ENCODE measurements at places on chromosomes 4 and X.

DNA sequence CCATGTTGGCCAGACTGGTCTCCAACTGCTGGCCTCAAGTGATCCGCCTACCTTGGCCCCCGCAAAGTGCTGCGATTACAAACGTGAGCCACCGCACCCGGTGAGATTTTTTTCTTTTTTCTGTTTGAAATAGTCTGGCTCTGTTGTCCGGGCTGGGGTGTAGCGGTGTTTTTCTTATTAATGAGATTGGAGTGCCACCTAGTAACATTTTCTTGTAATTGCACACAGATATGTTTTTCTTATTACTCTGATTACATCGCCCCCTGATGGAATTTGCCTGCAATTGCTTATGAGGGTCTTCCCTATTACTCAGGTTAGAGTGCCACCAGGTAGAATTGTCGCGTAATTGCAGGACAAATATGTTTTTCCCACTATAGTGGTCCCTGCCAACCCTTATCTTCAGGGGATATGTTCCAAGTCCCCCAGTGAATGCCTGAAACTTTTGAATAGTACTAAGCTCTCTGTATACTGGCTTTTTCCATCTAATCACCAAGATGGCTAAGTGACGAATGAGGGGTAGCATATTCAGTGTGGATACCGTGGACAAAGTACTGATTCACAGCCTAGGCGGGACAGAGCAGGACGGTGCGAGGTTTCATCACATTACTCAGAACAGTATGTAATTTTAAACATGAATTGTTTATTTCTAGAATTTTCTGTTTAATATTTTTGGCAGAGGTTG is 8.6 kb upstream of the PDHA1 start:
- DNase-seq: no peak

DNA sequence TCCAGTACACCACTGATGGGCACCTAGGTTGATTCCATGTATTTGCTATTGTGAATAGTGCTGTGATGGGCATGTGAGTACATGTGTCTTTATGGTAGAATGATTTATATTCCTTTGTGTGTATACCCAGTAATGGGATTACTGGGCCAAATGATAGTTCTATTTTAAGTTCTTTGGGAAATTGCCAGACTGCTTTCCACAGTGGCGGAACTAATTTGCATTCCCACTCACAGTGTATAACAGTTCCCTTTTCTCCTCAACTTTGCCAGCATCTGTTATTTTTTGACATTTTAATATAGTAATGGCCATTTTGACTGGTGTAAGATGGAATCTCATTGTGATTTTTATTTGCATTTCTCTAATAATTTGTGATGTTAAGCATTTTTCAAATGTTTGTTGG is 25.9 kb downstream of the CC2D2A start:
- DNase-seq: no peak

DNA sequence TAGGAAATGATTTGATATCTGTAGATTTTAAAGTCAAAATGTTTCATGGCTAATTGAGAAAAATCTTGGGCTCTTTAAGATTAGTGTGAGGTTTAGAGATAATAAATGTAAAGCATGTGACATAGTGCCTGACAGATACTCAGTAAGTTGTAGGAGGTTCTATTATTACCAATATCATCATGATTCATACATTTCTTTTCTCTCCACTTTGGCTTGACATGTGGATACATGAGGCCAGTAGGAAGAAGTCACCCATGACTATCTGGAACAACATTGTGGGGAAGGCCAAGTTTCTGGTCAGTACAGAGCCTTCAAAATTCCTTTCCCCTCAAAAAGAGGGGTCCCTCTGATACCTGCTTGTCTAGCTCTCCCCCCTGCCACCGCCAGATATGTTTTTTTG is 91.2 kb upstream of the SORBS2 start:
- DNase-seq: no peak

GRCh38 chrX:119655125-119655524 is 37.8 kb downstream of the SEPTIN6 start:
- DNase-seq: peak; percentile 30

DNA sequence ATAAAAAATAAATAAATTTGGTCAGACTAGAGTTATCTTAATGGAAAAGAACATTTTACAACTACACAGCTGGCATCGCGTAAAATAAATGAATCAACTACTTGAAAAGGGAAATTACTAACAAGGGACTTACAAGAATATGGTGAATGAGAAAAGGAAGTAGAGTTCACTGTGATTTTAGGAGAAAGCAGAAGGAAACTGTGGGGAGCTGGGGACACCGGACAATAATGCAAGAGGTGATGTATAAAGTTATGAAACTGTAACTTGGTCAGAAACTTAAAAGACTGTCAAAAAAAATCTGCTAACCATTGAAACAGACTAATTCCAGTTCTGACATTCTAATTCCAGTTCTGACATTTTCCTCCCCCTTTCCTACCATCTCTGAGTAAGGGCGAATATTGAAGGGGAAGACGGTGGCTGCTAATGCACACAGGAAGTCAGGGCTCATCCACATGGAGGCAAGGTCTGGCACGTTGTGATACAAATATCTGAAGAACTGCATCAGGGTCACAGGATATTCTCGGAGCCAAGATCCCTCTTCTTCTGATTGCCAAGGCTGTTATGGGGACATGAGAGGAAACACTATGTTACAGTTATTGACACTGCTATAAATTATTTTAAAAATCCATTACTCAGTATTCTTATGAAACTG is 170.5 kb downstream of the CDS1 start:
- no peak for DNase-seq

GRCh38 chr4:177070533-177071058 is 239.1 kb upstream of the NEIL3 start:
- DNase-seq: no peak

- no peak for DNase-seq
Measured at GRCh38 chr4:160835789-160836188, 1328.0 kb downstream of the FSTL5 start.

- DNase-seq: no peak
Measured at GRCh38 chrX:134692233-134692632, 34.0 kb upstream of the PLAC1 start.

GRCh38 chr4:55933611-55934010 is 15.1 kb upstream of the CEP135 start:
- no peak for DNase-seq

- DNase-seq: no peak
Measured at GRCh38 chr4:43133566-43133965, 241.1 kb downstream of the GRXCR1 start.

- DNase-seq: no peak
Measured at GRCh38 chrX:34365471-34365870, 233.4 kb upstream of the FAM47A start.

- no peak for DNase-seq
Measured at GRCh38 chr4:20408611-20409010, 156.9 kb downstream of the SLIT2 start.

DNA sequence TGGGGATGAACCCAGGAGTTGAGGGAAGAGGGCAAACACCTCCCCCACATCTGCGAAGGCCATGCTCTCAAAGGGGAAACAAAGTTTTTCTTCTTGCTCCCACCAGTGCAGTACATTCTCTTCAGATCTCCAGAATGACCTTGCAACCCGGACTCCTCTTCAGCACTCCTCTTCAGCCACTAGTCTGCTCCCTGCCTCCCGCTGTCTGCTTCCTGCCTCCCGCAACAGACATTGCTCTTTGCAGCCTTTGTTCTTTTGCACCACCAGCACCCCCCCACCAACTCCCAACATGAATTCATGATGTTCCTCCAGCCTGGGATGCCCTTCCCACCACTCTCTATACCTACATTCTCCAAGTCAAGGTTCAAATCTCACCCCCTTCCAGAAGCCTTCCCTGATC is 32.1 kb downstream of the UTP14A start:
- no peak for DNase-seq

DNA sequence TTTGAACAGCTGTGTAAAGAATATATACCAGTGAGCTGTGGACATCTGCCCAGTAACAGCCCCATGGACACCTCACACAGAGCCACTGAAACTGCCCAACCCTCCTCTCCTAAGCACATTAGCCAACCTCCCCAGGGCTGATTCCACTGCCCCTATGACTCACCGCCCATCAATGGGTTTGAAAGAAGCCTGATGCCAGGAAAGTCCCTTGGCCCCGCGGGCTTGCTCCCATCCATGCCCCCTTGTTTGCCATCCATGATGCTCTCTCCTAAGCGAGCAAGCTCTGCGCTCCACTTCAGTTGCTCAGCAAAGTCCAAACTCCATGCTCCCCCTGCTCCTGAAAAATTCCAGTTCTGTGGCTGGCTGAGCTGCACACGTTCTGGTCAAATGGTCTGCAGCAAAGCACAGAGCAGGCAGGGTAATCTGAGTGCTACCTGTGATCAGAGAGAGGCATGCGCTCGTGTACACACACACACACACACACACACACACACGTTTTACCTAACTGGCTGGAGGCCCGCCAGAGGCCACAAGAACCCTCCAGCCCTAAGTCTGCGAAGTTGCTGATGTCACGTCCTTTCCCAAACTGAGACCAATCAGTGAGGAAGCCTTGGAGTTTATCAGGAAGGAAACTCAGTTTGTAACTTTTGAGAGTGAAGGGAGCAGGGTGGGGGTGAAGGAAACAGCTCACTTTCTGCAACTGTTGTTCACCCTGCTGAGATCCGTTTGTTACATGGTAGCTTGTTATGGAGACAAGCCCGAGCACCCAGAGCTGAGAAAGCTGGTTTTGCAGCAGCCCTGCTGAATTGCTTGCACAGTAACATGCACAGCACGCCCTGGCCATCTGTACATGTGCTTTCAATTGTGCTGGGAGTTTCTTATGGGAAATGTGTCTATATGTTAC is at the start of gene ASB9:
TSS of gene ASB9 (minus strand) at position 466 of the 904 bp plus-strand sequence. CDS start at position 257, 209 bp downstream.
- DNase-seq: no peak

DNA sequence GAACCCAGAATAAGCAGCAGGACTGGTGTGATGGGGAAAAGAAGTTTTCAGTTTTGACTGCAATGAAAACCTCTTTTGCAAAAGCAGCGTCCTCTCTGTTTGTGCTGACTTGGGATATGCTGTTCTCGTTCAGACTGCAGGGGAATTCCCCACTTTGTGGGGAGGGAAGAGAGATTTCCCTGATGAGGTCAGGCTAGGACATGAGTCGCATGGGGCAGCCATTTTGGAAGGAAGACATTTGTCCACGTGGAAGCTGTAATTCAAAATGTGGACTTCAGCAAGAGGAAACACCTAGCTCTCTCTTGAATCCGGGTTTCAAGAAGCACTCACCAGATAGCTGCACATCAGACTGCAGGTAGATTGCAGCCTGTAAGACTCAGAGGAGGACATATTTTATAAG is 39.3 kb downstream of the ING2 start:
- no peak for DNase-seq

GRCh38 chr4:2937146-2937857 is 25.9 kb downstream of the NOP14 start:
- DNase-seq: no peak

GRCh38 chr4:153791746-153792617 is 3.1 kb upstream of the SFRP2 start:
- no peak for DNase-seq

- DNase-seq: no peak
Measured at GRCh38 chrX:55451626-55451989, 319 bp upstream of the MAGEH1 start.

DNA sequence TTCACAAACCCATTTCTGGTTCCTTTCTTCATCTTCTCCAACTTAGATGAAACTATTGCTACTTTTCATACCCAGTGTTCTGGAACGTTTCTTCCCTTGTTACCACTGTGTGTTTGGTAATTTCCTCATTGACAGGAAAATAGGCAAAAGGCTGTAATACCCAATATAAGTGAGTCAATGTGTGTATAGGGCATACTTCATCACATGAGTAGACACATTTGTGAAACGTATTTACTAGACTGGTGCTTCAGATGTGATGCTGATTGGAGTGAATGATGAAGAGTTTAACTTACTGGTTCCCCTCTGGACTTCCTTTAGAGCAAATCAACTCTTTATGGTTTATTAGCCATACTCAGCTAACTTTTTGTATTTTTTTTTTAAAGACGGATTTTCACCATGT is 195.1 kb upstream of the ATP6AP2 start:
- DNase-seq: no peak

DNA sequence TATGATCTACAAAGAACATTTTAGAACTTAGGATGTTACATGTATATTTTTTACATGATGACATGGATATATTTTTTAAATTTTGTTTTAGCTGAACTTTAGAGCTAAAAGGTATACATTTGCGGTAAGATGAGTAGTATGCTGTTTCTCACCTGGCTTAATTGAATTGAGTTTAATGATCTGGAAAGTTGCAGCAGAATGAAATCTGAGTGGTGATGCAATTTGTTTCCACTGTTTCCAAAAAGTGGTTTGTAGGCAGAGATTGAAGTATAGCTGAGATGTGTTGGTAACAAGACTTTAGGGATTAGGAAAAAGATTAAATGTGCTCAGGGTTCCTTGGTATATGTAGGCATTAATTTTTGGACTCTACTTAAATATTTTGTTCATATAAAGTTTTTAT is 68.1 kb downstream of the HPF1 start:
- DNase-seq: no peak

GRCh38 chr4:152634110-152634760 is 45.6 kb downstream of the TMEM154 start:
- no peak for DNase-seq

- DNase-seq: no peak
Measured at GRCh38 chrX:41475191-41475590, 28.0 kb downstream of the NYX start.

GRCh38 chr4:84622959-84623358 is 40.0 kb downstream of the CDS1 start:
- no peak for DNase-seq

Measured in activated CD4-positive, alpha-beta T cell treated with anti-CD3 and anti-CD28 coated beads, Interleukin-2, amount 50 U/mL, for 24 hours (primary cell).